Right hindlimb (tissue), 1 donor: ENCODE measurements at places on chromosomes 3 and 15.
A peak's percentile ranks its signal among the peaks of the same experiment; 100 is the strongest.

DNA sequence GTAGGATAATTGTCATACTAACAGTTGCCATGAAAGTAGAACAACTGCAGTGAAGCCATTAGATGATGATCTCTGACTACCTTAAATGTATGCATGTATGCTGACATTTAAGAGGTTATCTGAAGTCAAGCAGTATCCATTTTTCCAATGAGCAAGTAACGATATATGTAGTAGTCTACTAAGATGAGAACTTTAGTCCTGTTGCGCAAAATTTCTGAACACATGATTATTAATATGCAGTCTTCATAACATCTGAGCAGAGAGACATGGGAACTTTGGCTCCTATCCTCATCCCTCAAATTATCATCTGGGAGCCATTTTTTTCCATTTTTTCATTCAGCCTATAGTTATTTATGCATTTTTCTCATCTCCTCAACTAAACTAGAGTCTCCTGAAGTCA lies 79.2 kb downstream of the MME start:
- no peak for DNase-seq

DNA sequence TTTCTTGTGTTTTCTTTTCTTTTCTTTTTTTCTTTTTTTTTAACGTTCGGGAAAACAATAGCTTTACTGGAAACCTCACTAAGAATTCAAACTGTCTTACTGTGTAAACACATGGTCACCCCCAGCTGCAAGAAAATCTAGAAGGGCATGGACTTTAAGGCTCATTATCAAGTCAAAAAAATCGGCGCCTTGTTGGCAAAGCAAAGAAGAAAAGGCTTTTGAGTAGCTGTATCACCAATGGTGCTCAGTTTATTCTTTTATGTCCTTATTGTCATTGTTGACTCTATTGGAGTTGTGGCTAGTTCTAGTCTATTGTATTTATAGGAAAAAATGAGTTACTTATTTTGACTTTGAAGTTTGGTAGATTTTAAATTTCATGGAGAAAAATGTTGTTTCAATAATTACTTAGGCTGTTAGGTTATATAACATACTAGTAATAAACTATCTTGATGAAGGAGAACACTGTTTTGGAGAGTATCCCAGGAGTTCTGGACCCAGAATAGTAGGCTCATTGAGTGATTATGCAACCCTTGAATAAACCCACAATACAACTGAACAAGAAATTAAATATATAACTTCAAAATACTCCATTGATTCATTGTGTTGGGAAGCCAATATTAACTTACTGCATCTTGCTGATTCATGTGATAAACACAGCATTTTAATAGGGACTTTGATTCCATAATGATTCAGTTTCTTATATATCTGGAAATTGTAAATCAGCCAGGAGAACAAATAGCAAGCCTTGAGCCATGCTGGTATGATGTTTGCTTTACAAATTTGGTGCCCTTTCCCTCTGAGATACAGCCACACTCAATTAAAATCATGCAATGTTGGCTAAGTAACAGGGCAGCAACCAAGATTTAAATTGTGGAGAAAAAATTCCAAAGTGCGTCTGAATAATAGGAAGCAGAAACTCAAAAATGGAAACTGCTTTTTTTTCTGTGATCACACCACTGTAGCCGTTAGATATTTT lies 27.8 kb upstream of the GOLIM4 start:
- no peak for DNase-seq

DNA sequence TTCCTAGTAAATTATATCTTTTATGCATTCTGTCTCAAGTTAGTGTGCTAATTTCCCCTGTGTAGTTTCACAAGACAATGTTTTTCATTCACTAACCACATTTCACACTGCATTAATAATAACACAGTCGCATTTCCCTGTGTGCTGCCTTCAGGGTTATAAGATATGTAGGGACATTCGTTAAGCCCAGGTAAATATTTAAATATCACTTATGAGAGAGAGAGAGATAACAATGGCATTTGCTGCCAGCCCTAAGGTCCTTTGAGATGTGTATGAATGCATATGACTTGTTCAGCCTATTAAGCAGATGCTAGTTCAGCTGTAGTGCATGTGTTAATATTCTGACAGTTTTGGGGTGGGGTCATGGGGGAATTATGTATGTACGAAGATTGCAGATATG lies 876.7 kb downstream of the NAALADL2 start:
- DNase-seq = no peak

- DNase-seq = no peak
Measured at GRCh38 chr15:52716536-52716935, 37.3 kb upstream of the ATOSA start.

- no peak for DNase-seq
Measured at GRCh38 chr3:129106866-129107565, 14.6 kb downstream of the RAB43 start.

GRCh38 chr15:40048211-40048792 lies 9.3 kb upstream of the SRP14 start:
- DNase-seq = no peak

DNA sequence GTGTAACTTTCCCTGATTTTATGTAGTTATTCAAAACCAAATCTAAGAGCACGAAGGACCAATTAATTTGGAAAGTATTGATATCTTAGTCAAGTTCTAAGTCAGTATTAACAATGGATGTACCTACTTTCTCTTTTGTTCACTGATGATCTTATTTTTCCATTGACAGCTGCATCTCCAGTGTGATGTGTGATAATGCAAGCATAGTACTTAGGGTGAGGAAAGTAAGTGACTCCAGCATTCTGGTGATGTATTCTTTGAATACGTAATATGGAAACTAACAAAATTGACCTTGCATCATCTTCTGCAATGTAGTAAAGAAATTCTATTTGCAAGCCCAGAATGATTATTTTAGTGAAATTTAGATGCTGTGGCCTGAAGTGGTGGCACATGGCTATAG lies 22.4 kb downstream of the FBXW12 start:
- no peak for DNase-seq

- peak; percentile 33 for DNase-seq
Measured at GRCh38 chr3:69320871-69321271, 65.0 kb downstream of the FRMD4B start.

GRCh38 chr3:194166682-194167479 lies 30.9 kb downstream of the HES1 start:
- peak; percentile 47 for DNase-seq

DNA sequence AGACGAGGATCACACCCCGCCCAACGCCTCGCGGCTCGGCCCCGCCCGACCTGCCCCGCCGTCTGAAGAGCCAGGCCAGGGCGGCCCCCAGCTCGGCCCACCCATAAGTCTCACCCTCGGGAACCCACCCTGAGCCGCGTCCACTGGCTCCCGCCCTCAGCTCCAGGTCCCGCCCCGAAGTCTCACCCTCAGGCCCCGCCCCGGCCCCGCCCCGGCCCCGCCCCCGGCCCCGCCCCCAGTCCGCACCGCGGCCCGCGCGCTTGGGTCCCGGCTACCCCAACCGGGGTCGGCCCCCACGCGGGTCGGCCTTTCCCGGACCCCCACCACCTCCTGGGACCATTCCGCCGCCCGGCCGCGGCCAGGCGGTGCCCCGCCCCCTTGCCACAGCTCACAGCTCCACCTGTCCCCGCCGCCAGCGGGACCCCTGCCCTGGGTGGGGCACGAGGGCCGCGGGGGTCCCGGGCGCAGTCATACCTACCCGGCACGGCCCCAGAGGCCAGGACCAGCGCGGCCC lies 489 bp downstream of the CSPG5 start:
- peak; percentile 65 for DNase-seq
